ENCODE measurements at places on chromosomes 4 and X. TPM values are rescaled to one million over a fixed set of nuclear protein-coding genes. Genes with fewer than 3 reads are reported as not detected.

The FAM199X gene
- total RNA-seq = 20.3 TPM

The AMER1 gene
- total RNA-seq = 2.5 TPM

The GIMD1 gene
- total RNA-seq = not detected

The FGFRL1 gene
- 29.2 TPM for total RNA-seq

The REELD1 gene
- not detected for total RNA-seq

The RENBP gene
- total RNA-seq = 6.5 TPM

The ITM2A gene
- not detected for total RNA-seq

The BEX4 gene
- 13.0 TPM for total RNA-seq

The CACNA1F gene
- total RNA-seq = not detected

The TMEM185A gene
- total RNA-seq = 18.0 TPM

The CLDN2 gene
- not detected for total RNA-seq

The ZFP42 gene
- total RNA-seq = not detected

The NLGN3 gene
- total RNA-seq = 0.36 TPM

The GAGE2A gene
- not detected for total RNA-seq

The NPY1R gene
- under 0.01 TPM for total RNA-seq

The SPATA4 gene
- total RNA-seq = 0.72 TPM

The CLIC2 gene
- total RNA-seq = 1.2 TPM

The FREM3 gene
- not detected for total RNA-seq

The CSAG2 gene
- not detected for total RNA-seq

The TRAM1L1 gene
- total RNA-seq = 4.3 TPM

The BMPR1B gene
- 7.1 TPM for total RNA-seq

The TMEM144 gene
- 6.8 TPM for total RNA-seq

The FATE1 gene
- not detected for total RNA-seq

The CNGA2 gene
- total RNA-seq = not detected

The CBLL2 gene
- total RNA-seq = under 0.01 TPM

The GALNT7 gene
- total RNA-seq = 22.7 TPM

All from osteoblast (primary cell).